Glomerular endothelial cell (primary cell): ENCODE measurements at places on chromosomes 11 and 22. TPM values are rescaled to one million over a fixed set of nuclear protein-coding genes. Genes with fewer than 3 reads are reported as not detected.

GRCh38 chr11:55849037-55849436, 10.5 kb downstream of the OR5D16 start:
- DNase-seq, result no peak

DNA sequence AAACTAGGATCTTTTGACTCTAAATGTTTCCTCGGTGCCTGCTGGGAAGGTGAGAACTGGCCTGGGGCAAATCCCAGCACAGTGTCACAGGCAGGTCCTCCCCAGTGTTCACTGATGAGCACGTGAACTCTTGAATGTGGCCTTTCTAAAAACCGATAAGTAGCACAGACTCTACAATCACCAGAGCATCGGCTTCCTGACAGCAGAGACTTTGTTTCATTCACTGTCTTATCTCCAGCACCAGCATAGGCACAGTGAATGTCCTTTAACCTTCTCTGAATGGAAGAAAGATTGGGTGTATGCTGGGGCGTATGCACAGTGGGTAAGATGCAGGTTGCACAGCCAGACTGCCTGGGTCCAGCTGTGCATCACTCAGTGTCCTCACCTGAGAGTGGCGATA, 59.3 kb upstream of the EIF3D start:
- no peak for DNase-seq

DNA sequence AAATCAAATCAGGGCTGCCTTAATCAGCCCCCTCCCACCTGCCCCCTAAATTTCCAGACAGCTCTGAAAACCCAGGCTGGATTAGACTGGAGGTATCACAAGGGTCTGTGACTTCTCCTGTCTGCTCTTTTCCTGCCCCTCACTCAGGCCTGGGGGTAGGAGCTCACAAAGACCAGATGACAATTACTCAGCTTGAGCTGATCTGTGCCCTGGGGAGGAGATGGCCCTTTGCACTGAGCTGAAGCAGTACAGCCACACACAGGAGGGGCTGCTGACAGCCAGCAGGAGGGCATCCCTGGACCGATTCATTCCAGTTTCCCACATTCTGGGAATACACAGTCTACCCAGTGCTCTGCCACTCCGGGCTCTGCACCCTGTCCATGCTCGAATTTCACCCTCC, 4.2 kb downstream of the ABCC8 start:
- DNase-seq, result no peak

DNA sequence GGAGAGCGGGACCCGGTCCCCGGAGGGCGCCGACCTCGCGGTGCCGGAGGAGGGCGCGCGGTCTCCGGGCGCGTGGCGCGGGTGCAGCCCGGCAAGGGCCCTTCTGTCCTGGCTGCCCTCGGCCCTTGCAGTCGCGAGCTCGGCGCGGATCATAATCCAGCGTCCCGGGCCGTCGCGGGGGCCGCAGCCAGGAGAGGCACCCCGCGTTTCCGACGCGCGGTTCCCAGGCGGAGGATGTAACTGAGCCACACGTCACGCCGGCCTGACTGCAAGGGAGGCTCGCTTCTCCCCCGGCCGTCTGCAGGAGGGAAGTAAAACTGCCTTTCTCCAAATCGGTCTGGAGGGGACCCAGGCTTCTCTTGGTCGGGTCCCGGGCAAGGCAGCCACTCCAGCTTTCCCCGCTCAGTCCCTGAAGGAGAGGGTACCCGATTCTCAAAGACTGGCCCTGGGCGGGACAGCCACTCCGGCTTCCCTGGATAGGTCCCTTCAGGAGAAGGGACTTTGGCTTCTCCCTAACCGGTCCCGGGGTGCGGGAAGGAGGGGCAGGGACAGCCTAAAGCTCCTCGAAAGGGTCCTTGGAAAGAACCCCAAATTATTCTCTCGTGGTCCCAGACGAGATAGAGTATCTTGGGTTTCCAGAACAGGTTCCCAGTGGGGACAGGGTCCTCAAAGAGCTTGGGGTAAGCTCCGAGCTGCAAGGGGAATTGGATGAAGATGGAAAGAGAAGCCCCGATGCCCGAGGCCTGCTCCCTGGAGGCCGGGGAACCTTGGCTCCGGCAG, 836 bp downstream of the SPON1 start:
- no peak for DNase-seq

The OR5P2 gene
- total RNA-seq, result not detected in 2 replicates

DNA sequence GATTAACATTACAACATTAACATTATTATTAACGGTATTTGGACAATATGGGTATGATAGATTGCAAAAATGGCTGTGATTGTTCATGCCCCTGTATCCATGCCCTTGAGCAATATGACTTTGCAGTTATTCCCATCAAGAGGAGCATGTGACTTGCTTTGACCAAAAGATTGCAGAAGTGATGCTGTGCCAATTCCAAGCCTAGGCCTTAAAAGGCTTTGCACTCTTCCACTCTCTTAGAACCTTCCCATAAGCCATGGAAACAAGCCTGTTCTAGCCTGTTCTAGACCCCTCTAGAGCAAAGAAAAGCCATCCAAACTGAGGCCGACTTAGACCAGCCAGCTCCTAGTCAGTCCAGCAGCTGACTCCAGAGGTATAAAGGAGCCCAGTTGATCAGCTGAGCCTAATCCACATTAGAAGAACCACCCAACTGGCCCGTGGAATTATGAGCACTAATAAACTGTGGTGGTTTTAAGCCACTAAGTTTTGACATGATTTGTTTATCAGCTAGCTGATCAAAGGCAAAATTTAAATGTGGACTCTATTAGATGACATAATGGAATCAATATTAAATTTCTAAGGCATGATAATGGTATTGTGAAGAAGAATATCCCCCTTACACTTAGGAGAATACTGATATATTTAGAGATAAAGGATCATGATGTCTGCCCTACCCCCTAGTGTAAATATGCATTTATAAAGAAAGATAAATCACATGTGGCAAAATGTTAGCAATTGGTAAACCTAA, 28.6 kb downstream of the RAB30 start:
- no peak for DNase-seq

The MN1 gene
- total RNA-seq, result 8.0 and 12.7 TPM in 2 replicates

DNA sequence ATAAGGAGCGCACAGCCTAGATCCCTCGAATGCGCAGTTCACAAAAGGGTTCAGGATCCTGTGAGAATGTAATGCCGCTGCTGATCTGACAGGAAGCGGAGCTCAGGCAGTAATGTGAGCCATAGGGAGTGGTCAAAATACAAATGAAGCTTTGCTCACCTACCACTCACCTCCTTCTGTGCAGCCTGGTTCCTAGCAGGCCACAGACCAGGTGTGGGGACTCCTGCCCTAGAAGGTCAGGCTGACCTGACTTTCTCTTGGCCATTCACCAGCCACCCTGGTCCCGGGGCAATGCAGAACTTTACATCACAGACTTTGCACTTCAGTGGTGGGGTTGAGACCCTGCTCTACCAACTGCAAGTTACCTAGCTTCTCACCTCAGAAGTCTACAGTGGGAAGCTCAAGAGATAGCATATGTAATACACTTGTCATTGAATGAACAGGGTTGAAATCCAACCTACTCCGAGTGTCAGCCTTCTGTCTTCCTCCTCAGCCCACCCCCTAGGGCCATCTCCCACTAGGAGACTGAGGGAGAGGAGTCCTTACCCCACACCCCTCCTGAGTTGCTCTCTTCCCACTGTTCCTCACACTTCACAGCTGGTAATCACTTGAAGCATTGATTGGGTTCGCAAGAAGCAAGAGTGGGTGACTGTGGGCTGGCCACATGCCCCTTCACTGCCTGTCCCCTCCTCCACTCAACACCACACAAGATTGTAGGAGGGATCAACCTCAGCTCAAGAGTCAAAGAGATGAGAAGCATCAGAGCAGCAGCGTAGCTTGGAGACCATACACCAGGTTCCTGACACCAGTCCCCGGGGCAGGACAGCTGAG, 2.0 kb upstream of the KCNJ1 start:
- DNase-seq, result no peak
